ENCODE measurements at places on chromosomes 2 and 18.

GRCh38 chr2:209619782-209620181 lies 151.8 kb upstream of the UNC80 start:
- DNase-seq, result no peak

GRCh38 chr2:20422402-20423271 lies 24.2 kb upstream of the RHOB start:
- DNase-seq, result peak; percentile 19

GRCh38 chr2:121165038-121165542 lies 119.9 kb downstream of the TFCP2L1 start:
- no peak for DNase-seq

DNA sequence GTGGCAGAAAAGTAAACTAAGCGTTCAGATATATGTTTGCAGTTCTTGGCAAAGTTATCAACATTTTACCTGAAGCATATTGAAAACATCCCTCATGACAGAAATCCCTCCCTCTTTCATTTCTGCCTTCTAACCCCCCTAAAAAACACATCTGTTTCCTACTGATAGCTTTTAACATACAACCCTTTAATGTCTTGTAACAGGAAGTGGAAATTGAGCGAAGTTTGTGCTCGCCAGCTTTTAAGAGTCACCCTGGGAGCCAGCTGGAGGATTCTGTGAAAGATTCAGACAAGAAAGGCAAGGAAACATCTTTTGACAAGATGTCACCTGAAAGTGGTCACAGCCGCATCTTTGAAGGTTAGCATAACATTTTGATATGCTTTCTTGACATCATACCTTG lies 247.4 kb downstream of the XIRP2 start:
- no peak for DNase-seq

DNA sequence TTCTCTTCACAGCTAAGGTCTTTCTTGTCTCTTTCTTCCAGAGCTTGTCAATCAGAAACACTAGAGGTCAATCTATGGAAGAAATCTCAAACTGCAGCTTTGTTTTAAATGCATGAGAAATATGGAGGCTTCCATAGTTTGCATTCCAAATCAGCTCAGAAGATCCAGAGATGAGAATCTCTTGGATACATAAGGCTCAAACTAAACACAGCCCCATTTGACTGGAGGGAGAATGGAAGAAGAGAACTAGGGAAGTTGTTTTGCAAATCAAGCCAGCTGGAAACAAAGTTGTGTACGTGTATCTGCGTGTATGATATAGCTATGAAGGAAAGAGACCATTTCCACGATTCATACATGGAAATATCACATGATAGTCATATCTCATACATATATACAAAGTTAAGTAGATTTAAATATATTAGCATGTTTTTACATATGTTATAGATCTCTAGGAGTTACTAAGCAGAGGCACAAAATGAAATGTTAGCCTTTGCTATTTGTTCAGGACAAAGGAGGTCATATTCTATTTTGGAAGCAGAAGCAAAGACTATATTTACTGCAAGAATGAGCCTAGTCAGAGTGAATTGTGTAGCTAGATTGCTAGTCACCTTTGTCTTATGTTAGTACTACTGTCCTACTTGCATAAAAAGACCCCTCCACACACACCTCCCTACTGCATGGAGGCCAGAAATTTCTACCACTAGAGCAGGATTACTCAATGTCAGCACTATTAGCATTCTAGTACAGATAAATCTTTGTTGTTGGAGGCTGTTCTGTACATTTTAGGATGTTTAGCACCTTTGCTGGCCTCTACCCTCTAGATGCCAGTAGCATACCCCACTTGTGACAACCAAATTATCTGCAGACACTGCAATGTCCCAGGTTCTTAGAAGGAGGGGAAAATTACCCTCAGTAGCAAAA lies 303.5 kb upstream of the CHAC2 start:
- DNase-seq, result no peak

- no peak for DNase-seq
These were observed 53.8 kb upstream of the CCDC68 start for GRCh38 chr18:55013086-55013485.

DNA sequence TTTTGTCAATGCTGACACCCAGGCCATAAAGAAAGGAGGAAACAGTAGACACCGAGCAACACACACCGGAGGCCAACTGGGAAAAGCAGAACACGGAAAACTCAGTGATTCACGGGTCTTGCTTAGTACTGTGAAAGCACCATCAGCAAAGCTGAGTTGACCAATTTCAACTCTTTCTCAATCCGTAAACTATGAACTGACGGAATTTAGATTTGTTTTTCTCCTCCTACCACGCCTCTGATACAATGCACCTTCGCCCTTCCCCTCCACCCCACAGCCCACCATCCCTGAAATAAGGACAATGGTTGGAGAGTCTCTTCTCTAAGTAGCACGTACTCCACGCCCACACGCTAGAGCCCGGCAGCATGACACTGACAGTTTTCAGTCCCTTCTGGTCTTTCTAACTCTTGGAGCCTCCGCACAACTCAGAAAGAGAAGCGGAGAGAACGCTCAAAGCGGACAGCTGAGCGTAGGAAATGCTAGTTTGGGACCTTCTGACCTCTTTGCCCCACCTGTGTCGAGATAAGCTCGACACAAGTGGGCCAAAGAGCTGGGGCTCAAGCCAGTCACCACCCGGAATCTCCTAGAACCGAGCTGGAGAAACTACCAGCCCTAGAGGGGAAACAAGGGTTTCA lies 669 bp downstream of the LNPK start:
- peak; percentile 58 for DNase-seq

DNA sequence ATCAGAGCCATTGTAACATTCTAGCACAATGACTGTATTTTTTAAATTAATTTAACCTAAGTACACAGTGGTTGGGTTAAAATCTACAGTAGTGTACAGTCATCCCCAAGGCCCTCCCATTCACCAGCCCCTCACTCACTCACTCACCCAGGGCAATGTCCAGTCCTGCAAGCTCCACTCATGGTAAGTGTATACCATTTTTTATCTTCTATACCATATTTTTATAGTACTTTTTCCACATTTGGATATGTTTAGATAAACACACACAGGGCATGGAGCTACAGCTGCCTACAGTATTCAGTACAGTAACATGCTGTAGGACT lies 72.1 kb downstream of the COPS8 start:
- DNase-seq, result no peak

- no peak for DNase-seq
These were observed 175.8 kb upstream of the PIEZO2 start for GRCh38 chr18:11324956-11325882.

DNA sequence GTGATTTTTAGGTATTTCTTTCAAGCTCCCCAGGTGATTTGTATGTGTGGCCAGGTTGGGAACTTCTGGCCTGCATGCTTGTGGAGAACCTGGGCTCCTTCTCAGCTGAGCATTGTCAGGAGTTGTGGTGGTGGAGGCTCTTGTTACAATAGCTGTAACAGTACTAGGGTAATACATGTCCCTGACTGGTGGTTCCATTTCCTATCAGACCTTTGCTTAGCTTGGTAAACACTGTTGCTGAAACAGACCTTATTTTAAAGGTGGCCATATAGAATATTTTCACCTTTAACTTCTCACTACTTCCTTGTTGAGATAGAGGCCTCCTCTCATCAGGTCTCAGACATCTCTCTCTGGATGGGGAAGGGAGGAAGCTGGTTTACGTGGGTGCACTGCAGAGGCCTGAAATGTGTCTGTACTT lies 79.2 kb downstream of the SETBP1 start:
- DNase-seq, result peak; percentile 11

- peak; percentile 8 for DNase-seq
These were observed 30.7 kb downstream of the CAMKMT start for GRCh38 chr2:44392338-44392943.

All from stimulated activated CD4-positive, alpha-beta T cell treated with anti-CD3 and anti-CD28 coated beads, Interleukin-1b, Interleukin-23, amount 100 ng/mL, for 48 hours (primary cell).